CD4-positive, alpha-beta T cell treated with Interleukin-2 at 100 ng/mL for 4 hours (primary cell): ENCODE measurements at places on chromosomes 3 and 15.

GRCh38 chr3:25027650-25028049 is 400.4 kb upstream of the RARB start:
- no peak for DNase-seq

DNA sequence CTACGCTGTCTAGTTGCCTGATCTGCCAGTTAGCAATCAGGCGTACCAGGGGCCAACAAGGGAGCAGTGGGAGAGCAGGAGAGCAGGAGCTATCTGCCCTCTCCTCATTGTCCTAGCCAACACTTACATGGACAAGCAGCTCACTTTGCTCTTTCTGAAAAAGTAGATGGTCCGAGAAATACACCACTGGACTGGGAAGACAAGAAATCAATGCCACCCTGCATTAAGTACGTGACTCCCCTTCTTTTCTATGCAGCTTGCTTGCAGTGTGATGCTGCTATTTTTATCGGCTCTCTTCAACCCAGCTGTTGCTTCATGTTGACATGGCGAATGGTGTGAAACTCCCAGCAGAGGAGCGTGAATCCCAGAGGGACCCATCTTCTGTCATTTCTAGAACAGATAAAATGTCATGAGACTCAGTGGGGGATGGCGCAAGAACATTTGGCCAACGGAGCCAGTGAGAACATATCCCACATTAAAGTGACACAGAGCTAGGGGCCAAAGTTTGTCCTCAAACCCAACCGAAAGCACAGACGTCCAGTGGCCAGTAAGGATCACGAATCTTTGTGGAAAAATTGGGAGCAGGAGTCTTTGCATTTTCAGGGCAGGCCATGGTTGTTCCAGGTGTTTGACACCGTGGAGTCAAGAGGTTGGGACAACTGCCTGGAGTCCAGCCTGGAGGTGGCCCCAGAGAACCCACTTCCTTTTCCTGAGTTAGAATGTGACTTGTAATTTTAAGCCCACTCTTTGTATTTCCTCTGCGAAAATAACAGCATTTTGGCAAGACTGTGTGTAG is 53.7 kb upstream of the MEF2A start:
- DNase-seq: no peak

DNA sequence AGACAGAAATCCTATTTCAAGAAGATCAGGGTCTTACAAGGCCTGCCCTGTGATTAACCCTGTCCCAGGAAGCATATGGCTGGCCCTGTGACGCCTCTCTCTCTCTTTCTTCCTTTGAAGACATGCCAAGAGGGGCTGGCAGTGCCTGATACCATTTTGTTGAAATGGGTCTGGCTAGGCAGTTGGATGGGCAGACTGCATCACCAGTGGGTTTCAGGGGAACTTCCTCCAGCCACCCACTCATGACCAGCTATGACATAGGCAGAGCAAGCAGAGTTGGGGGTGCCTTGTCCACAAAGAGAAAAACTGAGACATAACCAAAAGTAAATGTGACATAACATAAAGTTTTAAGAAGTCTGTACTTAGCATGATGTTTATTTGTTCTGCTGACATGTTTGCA is 31.4 kb upstream of the MANF start:
- no peak for DNase-seq

GRCh38 chr15:31932576-31932975 is 97.7 kb upstream of the CHRNA7 start:
- no peak for DNase-seq

GRCh38 chr15:32849769-32850668 is 132.2 kb downstream of the GREM1 start:
- no peak for DNase-seq

- DNase-seq: no peak
These were observed 30.6 kb downstream of the SLC49A4 start for GRCh38 chr3:122825460-122825859.

DNA sequence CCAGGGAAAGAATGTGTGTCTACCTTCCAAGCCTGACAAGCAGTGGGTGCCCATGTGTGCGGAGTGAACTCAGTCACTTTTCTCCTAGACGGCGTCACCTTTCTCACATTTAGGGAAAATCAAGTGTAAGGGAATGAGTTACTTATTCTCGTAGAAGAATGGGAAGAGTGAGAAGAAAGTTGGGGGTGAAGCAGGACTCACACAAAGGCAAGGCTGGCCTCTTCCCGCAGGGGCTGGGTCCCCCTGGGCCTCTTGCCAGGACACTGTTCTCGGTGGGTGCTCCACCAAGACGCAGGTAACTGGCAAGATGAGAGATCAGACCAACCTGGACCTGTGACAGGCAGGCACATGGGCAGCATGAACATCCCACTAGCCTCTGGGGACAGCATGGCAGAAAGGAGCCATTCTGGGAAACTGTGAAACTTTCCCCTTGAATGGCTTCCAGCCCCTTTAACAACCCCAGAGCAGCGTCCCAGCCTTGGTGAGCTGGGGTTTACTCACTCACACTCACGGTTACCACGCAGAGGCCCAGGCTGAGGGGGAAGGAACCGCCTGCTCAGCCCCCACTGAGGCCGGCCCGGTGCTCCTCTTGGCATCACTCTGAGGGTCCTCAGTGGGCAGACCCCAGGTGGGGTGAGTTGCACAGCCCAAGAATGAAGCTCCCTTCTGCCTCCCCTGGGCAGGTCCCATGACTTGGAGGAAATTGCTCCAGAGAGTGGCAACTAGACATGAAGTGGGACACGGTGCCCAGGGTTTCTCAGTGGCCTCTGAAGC is 15.0 kb upstream of the SRP14 start:
- no peak for DNase-seq

DNA sequence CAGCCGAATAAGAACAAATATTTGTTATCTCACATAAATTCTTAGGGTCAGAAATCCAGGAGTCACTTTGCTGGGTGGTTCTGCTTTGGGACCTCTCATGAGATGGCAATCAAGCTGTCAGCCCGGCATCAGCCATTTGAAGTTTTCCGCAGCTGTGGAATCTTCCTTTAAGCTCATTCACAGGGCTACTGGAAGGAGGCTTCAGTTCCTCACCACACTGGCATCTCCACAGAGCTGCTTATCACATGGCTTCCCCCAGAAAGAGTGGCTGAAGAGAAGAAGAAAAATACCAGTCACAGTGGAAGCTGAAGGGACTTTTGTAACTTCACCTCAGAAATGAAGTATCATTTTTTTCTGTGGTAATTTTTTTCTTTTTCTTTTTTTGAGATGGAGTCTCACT is 267.7 kb downstream of the CHL1 start:
- DNase-seq: no peak

DNA sequence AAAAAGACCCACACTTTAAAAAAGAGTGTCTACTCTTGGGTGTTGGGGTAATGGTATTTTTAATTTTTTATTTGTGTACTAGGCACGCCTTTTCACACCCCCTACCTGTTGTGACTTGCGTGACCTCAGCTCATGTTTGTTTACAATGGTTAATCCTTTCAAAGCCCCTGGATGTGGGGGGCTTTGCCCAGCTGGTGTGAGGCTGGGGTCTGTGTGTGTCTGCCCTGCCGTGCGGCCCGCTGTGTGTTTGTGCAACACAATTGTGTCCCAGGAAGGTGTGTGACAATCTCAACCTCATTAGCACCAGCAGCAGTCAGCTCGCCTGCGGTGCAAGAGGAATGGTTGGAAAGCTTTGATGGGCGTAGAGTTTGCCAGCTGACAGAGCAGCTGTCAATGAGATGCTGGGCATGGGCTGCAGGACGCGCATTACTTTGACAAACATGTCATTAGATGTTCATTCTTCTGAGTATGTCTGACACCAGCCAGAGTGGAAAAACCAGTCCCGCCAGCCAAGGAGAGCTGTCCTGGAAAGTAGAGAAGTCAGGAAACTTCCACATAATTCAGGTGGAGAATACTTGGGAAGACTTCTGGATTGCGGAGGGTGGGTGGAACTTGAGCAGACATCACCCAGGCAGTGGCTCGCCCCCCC is 9.6 kb downstream of the LRRK1 start:
- DNase-seq: no peak

DNA sequence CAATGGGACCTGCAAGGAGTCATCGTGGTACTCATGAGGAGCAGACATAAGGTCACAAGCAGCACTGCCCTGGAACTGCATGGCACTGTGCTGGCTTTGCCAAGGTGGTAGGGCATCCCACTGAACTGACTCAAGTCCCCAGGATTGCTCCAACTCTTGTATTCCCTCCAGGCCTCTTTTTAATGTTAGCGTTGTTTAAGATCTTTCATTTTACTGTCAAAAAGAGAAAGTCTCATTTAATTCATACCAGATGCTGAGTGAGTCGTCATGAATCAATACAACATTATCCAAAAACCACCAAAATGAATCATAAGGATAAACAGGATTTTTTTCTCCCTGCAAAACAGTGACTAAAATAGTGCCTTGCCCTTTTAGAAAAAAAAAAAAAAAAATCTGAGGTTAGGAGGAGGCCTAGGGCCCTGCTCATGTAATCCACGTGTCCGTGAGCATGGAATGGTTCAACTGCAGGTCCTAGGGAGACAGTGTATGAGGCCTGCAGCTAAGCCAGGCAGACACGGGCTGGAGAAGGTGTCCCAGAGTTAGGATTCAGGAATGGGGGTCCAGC is 36.7 kb upstream of the BLM start:
- no peak for DNase-seq

DNA sequence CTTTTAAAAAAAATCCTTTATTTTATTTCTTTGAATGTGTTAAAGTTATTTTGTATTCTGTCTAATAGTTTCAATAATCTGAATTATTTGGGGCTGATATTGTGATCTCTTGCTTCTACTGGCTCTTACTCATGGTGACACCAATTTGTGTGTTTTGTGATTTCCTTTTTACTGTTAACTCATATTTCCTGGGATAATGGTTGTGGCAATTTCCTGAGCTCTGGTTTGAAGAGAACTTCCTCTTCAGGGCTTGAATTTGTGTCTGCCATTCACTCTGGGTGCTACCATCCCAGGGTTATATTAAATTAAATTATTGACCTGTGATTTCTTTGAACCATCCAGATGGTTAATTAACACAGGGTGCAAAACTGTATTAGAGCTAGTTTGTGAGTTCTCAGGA is 60.4 kb upstream of the RNF7 start:
- no peak for DNase-seq

DNA sequence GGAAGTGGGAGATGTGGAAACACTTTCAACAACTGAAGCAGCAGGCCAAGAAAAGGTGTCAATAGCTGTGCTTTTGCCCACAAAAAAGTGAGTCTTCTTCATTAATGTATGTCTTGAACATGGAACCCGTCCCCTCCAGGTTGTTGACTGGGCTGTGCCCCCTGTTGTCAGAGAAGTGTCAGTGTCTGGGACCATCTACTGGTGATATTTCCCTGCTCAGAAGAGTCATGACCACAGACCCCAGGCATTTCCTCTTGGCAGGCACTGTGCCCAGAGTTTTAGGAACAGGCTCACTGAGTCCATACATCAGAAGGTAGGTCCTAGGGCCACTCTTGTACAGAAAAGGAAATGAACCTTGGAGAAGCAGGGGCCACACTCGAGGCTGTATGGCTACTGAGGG is 54.8 kb upstream of the LARS2 start:
- DNase-seq: no peak
